Mesenchymal stem cell (in vitro differentiated cells and primary cell): ENCODE measurements at places on chromosomes 5 and 9.
A peak's percentile ranks its signal among the peaks of the same experiment; 100 is the strongest.

GRCh38 chr9:97766092-97766491, 69.0 kb upstream of the XPA start:
- no peak for DNase-seq

GRCh38 chr9:105204416-105204815, 40.0 kb upstream of the SLC44A1 start:
- no peak for DNase-seq

GRCh38 chr5:54215233-54215736, 95.1 kb downstream of the ARL15 start:
- peak; percentile 51 for DNase-seq

GRCh38 chr9:36986468-36987408, 47.3 kb downstream of the PAX5 start:
- DNase-seq, result no peak

DNA sequence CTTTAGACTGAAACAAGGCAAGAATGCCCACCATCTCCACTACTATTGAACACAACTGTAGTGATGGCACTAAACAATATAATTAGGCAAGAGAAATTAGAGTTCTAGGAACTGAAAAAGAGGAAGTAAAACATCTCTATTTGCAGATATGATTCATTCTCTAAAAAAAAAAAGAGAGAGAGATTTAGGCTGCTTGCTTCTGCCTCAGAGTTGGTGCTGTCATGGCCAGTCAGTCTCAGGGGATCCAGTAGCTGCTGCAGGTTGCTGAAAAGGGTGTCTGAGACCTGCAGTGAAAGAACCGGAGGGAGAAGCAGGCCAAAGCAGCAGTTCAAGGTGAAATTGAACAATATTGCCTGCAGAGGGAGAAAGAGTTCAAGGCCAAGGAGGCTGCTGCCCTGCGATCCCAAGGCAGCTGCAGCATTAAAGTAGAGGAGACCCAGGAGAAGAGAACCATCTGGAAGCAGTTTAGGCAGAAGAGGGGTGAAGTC, 72.5 kb downstream of the AP3B1 start:
- no peak for DNase-seq

DNA sequence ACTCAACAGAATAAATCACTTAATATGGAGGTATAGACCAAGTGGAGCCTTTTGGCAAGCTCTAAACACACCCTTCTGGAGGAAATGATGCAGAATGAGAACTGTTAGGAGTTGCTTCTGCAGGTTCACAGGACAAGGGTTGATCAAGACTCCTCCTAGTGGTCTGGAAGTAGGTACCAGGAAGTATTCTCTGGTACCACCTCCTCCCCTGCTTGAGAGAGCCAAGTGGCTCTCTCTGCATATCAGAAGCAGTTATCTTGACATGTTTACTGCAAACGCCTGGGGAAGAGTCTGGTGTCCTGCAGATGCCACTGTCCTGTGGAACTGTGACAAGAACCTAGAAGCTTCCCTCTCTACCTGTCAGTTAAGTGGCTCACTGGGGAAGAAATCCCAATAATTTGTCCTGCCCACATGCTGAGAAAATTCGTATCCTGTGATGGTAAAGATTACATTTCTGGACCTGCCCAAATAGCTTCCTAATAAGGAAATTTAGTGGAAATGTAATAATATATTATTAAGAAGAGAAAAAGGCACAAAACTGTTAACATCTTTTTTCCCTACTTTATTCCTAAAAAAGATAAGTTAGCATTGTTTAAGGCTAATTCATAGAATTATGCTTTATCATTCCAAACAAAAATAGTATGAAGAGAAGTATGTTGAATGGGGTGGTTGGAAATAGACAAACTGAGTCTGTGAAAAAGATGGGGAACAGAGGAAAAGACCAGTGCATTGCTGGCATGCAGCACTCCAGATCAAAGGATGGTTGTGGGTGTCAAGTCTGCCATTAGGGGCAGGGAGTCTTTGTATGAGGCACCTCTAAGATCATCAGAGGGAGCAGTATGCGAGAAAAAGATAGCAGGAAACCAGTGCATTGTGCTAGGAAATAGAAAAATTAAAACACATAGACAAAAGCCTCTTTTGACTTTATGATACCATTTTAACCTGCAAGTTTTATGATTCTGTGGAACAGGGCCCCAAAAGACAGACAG, 118.8 kb downstream of the CDC42SE2 start:
- peak; percentile 74 for DNase-seq

DNA sequence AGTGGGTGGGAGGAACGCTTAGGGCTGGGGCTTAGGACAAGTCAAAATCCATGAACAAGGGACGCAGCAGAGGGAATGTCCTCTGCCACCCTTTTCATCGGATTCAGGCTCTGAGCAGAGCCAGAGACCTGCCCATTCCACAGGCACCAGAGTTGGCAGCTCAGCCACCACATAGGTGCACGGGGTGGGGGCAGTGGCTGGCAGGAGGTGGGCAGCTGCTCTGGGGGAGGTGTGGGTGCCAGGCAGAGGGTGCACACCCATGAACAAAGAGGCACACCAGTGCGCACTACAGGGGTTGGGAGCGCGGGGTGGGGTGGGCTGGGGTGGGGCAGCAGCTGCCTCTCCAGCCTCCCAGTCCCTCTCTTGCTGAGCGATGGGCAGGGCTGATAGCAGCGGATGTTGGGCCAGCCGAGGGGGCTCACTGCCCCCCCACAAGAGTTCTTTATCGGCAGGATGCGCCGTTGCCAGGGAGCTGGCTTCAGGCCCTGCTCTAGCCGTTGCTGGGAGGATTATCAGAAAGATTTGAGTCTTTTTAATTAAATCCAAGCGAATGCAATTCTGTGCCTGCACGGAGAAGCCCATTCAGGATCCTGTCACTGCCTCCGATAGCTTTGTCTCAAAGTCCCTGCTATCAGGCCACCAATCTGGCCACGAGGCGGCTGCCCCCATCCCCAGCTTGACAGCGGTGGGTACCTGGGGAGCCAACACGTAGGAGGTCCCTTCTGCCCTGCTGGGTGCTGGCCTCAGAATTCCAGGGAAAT, 64.3 kb upstream of the LMX1B start:
- DNase-seq, result no peak

GRCh38 chr5:132812123-132812765, 858 bp upstream of the SOWAHA start:
- no peak for DNase-seq

DNA sequence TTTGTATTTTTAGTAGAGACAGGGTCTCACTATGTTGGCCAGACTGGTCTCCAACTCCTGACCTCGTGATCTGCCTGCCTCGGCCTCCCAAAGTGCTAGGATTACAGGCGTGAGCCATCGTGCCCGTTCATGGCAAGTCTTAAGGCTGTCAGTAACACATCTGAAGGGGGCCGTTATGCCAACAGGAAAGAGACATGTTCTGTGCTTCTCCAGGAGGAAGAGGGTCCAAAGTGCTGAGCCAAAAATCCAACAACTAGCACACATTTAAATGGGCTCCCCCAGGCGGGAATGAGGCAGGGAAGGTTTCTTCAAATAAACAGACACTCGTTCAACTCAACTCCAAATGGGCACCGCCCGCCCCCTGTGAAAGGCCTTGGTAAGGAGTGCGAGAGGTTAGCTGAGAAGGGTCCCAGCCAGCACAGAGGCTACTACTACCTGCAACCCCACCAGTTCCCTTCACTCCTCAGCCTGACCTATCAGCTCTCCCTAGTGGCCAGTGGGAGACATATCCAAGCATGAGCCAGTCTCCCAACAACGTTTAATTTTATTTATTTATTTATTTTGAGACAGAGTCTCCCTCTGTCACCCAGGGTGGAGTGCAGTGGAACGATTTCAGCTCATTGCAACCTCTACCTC, 84.1 kb upstream of the DMRT1 start:
- DNase-seq, result peak; percentile 61

- no peak for DNase-seq
Measured at GRCh38 chr9:127651697-127652610, 39.9 kb downstream of the STXBP1 start.

DNA sequence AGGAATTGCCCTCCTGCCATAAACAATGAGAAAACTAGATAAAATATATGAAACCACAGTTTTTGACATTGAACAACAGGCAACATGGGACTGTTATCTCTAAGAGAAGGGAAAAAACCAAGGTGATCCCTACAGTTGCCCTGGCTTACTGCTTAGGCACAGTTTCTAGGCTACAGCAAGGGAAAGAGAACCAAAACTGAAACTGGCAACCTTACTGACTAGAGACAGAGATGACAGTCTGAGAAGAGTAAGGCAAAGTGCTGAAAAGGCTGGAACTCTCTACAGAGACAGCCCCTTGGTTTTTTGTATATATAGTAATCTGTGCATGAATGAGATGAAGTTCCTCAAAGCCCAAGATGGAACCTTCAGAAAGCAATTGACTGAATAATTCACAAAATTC, 36.2 kb upstream of the REEP2 start:
- no peak for DNase-seq

DNA sequence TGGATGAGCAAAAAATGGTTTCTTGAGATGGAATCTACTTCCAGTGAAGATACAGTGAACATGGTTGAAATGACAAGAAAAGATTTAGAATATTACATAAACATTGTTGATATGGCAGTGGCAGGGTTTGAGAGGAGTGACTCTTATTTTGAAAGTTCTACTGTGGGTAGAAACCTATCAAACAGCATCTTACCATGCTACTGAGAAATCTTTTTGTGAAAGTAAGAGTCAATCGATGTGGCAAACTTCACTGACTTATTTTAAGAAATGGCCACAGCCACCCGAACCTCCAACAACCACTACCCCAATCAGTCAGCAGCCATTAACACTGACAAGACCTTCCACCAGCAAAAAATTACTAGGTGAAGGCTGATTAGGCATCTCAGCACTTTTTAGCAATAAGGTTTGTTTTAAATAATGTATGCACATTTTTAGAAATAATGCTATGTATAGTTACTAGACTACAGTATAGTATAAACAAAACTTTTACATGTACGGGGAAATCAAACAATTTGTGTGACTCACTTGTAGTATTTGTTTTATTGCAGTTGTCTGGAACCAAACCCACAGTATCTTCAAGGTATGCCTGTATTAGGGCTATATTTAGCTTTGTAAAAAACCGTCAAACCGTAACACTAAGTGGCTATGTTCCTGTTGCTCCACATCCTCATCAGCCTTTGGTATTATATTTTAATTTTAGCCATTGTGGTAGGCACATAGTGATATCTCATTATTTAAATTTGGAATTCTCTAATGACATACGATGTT, 30.6 kb upstream of the ADAMTS6 start:
- peak; percentile 27 for DNase-seq

- no peak for DNase-seq
Measured at GRCh38 chr5:556909-557441, 32.7 kb upstream of the SLC9A3 start.

- no peak for DNase-seq
Measured at GRCh38 chr5:64767959-64768357, 533 bp downstream of the SREK1IP1 start.

DNA sequence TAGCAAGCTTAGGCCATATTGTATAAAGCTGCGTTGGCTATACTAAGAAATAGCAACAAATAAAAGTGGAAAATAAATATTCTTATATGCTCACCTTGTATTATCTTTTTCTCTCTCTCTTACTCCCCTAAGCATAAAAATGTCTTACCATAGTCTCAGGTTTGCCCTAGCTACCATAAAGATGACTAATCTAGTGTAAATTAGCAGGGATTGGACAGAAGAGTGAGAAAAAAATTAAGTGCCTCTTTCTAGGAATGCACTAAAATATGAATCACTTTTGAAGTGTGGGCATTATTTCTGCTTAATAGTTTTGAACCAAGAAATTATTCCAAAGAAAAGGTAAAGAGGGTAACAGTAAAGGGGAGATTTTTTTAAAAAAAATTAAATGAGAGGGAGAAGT, 201.3 kb downstream of the HINT1 start:
- DNase-seq, result no peak

- no peak for DNase-seq
Measured at GRCh38 chr5:172864747-172865146, 30.7 kb downstream of the ERGIC1 start.

GRCh38 chr5:126651013-126651577, 50.3 kb downstream of the PHAX start:
- no peak for DNase-seq

DNA sequence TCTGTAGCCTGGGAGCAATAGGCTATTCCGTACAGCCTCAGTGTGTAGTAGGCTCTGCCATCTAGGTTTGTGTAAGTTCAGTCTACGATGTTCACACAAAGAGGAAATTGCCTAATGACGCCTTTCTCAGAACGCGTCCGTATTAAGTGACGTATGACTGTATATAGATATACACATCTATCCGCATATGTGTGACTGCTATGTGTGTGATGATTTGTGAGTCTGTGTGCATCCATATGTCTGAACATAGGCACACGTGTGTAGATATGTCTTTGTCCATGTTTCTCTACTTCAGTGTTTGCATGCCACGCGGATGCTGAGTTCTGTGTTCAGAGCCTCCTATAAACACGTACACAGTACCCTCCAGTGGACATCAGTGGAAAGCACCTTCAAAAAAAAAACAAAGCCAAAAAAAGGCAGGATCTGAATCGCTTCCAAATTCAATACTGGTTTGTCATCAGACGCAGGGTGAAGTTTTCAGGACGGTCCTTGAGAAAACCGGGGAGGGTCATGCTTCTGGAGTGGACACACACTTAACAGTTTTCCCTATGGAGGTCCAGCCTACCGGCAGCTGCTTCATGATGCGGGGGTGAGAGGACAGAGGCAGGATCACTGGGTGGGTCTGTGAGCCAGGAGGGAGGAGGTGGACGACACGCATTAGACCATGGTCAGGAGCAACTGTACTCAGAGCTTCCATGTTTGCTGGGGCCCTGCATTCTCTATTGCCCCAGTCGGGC, 29.5 kb upstream of the ALDH1B1 start:
- DNase-seq, result peak; percentile 74

DNA sequence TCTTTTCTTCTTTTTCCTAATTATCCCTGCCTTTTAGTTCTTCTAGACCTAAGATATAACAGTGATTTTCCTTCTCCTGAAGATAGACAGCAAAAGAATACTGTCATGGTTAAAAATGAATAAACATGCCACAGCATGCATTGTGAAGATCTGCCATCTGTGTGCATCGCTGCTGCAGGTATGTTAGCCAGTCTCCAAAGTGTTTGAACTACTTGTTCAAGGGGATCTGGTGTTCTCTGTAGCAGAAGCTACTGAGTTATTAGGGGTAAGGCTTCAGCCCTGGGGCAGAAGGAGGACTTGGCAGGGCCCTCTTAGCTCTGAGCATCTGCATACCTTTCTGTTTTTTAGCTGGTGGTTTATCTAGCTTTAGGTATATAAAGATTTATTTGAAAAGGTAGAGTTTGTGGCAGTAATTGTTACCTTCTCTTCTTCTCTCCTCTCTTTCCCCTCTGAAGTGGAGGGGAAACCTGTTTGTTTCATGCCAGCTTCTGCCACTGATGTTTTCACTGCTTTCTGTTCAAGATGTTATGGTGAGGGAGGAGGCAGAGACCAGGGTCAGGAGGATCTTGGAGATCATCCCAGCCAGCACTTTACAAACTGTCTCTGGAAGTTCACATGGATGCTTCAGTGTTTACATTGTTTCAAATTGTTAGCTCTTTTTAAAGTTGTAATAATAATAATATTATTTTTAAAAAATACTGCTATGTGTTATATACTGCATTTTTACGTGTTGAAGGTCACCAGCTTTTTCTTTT, 25.2 kb downstream of the GALNT10 start:
- no peak for DNase-seq

DNA sequence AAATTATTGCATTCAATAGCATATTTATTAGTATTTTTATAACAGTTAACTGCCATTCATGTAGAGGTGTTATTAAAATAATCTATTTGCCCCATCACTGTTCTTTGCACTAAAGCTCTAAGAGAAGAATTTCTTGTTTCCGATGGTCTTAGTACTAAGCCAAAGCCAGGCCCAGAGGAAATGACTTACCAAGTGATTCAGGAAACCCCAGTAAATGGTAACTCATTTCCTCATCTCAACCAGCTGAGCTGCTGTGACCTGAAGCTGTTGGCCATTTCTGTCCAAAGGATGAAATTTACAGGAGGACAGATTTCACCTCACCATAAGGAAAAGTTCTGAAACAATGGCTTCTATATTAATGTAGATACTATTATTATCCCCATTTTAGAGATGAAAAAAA, 117.0 kb downstream of the PIK3R1 start:
- DNase-seq, result peak; percentile 13
